ENCODE measurements at places on chromosomes 2 and 18.

DNA sequence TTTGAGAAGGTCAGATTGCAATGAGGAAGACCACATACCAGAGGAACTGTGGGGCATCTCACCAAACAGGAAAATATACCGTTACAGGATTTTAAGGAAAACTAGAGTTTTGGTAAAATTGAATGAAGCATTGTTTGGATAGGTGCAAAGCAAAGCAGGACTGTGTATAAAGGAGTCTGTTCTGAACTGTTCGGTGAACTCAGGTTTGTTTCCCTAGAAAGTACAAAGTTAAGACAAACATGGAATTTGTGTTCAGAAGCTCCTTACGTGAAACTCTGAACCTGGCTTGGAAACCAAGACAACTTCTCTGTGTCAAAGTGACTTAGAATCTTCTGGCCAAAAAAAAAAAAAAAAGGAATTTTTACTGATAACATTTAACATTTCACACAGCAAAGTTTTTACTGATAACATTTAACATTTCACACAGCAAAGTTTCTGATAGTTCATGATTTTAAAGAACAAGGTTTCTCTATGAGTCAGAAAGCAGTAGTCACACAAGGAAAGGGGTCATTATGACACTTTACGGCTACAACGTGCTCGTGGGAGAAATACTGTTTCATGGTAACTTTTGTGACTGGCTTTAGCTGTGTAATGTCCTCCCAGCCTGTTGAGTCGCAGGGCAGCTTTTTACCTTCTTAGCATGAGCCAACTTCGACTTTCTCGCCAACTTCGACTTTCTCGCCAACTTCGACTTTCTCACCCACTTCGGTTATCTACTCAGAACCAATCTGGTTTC, 21.2 kb upstream of the TET3 start:
- DNase-seq, result no peak

DNA sequence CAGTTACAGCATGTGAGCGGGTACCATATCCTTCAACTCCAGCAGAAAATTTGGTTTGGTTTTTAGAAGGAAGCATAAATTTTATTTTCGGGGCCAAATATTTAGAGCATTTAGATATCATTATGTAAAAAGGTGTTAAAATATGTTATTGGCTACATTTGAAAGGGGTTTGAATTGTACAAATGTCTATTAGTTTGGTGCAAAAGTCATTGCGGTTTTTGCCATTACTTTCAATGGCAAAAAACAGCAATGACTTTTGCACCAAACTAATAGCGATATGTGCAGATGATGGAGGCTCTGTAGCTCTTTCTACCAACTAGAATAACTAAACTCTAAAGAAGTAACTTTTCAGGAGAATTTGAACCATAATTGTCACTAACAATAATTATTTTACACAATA, 1666.2 kb upstream of the SLC39A10 start:
- DNase-seq, result no peak

GRCh38 chr2:238308177-238308576, 12.1 kb upstream of the TRAF3IP1 start:
- DNase-seq, result no peak

GRCh38 chr18:34055227-34055626, 169.5 kb downstream of the NOL4 start:
- no peak for DNase-seq

GRCh38 chr18:24915547-24915946, 436.4 kb downstream of the ZNF521 start:
- DNase-seq, result no peak

DNA sequence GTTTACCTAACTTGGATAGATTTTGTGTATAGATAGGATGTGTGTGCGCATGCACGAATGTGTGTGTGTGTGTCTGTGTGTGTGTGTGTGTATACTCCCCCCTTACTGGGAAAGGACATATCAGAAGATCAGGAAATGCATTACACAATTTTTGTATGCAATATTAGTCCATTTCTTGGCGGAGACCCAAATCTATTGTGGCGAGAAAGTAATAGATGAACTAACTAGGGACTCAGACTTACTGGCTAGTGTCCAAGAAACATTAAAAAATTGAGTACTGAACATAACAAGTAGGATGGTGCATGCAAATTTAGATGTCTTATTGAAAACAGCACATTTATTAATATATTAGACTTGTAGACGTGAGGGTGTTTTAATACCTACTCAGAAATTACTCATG, 1036.5 kb upstream of the FANCL start:
- DNase-seq, result no peak

DNA sequence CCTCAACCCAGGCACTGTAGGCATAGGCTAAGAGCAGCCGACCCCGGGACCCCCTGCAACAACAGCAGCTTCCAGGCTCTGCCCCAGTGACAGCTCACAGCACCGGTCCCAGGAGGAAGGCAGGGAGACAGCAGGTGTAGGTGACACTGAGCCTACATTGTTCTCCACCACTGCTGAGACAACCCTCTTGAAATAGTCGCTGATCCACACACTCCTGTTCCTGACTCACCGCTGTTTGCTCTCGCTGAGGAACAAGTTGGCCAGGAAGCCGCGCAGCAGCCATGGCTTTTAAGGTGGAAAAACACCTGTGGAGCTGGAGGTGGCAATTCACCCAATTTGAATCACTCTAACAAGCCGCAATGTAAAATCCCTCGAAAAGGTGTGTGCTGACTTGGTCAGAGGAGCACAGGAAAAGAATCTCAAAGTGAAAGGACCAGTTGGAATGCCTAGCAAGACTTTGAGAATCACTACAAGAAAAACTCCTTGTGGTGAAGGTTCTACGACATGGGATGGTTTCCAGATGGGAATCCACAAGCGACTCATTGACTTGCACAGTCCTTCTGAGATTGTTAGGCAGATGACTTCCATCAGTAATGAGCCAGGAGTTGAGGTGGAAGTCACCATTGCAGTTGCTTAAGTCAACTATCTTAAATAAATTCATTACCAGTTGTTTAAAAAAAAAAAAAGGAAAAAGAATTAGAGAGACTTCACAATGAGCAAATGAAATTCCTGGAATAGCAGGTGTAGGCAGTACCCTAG, 167.5 kb downstream of the ARL4C start:
- no peak for DNase-seq

GRCh38 chr2:149155196-149155969, 116.9 kb downstream of the LYPD6B start:
- DNase-seq, result no peak

GRCh38 chr2:132670496-132671150, 618 bp upstream of the LYPD1 start:
- no peak for DNase-seq

- no peak for DNase-seq
Measured at GRCh38 chr18:10458691-10459090, 4.3 kb downstream of the APCDD1 start.

- no peak for DNase-seq
Measured at GRCh38 chr2:231541645-231542044, 11.4 kb upstream of the NMUR1 start.

- no peak for DNase-seq
Measured at GRCh38 chr18:12554796-12555388, 103.0 kb downstream of the SPIRE1 start.

- no peak for DNase-seq
Measured at GRCh38 chr18:62863579-62864001, 148.2 kb downstream of the PHLPP1 start.

GRCh38 chr2:65263262-65263661, 35.6 kb downstream of the ACTR2 start:
- no peak for DNase-seq

DNA sequence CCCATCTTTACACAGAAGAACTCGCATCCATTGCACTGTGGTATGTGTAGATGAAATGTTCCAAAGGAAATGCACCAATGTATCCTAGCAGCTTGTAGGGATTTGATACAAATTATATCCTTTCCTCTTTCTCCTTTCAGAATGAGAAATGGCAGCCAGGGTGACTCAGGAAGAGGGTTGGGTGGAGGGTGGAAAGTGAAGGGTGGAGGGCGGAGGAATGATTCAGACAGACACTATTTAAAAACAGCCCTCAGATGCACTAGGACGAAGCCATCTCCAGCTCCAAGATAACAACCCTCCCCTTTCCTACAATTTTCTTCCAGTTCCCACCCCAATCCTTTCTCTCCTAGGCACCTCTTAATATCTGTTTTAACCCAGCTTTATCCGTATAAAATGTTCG, 96.2 kb upstream of the STK39 start:
- DNase-seq, result no peak

- DNase-seq, result no peak
Measured at GRCh38 chr2:86420913-86421312, 20.3 kb upstream of the KDM3A start.

DNA sequence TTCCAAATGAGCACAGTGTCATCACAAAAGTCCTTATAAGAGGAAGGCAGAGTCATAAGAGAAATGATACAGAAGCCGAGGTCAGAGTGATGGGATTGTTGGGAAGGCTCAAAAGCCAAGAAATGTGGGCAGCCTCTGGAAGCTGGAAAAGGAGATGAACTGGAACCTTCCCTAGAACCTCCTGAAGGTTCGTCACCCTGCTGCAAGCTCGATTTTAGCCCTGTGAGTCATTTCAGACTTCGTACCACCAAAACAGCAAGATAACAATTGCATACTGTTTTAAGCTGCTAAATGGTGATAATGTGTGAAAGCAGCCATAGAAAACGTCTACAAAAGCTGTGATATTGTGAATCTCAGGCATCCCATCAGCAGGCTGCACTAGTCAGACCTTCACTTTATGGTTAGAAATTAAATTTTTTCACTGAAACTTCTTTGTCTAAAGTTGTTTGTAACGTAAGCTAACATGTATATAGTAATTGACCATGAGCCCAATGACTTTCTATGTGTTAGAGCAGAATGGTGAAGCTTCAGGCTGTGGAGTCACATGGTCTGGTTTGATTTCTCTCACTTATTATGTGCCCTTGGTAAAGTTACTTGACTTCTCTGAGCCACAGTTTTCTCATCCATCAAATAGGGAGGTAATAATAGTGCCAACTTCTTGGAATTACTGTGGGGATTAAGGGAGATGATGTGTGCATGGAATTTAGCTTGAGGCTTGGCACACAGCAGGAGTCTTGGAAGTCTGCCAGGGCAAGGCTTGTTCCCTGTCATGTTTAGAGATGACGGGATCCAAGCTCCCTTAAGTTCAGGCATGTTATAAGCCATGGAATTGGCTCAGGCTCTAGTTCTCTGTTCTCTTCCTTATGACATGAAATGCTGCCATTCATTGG, 132.0 kb upstream of the CCDC195 start:
- DNase-seq, result no peak

DNA sequence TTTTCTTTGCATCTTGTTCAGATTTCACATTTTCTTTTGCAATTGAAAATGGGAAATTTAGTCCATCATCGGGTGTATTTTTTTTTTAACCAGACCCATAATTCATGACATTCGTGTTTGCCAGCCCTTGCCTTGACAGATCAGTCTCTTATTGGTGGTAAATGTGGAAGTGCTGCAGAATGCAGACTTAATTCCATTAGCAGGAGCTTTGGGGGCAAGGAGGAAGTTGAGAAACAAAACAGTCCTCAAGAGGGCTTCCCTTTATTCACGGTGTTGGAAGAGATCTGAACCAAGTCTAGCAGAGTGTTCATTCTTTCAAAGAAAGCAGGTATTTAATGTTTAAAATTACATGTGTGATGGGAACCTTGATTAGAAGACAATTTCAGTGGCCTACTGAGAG, 16.6 kb upstream of the RPE start:
- no peak for DNase-seq

DNA sequence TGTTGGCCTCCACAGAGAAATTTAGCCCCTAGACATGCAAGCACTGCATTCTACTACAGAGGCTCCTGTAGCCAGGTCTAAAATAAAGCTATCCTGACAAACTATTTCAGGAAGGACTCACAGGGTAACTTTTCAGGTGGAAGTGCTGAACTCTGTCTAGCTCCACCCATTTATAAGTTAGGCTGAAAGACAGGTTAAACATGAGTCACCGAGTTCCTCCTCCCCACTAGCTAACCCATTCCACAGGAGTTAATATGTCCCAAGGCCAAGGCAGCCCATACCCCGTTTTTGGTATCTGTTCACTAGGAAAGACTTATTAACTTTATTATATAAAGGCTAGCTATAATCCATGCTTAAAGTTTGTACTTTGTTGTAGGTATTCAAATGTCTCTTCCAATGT, 3.5 kb downstream of the CWC22 start:
- DNase-seq, result no peak

DNA sequence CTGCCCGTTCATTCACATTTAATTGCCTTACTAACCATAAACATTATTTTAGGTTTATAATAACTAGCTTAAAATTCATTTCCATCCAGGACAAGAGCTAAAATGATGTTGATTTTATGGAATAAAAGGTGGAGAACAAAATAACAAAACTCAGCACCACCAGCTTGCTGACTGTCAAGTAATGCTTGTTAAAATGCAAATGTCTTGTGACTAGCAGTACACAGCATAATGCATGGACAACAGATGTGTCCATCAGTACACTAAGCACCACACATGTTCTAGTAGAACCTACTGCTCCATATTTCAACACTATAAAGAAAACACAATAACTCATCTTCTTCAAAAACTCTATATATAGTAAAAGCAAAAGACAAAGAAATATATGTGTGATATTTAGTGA, 224.7 kb upstream of the SMAD7 start:
- no peak for DNase-seq

GRCh38 chr2:22124003-22124402, 1000.2 kb downstream of the TDRD15 start:
- no peak for DNase-seq

- no peak for DNase-seq
Measured at GRCh38 chr2:74010087-74010541, 25.4 kb downstream of the TET3 start.

- no peak for DNase-seq
Measured at GRCh38 chr18:69999656-70000055, 52.0 kb upstream of the CD226 start.
